Activated T-helper 17 cell treated with anti-CD3 and anti-CD28 coated beads, Interleukin-2, amount 50 U/mL, for 72 hours (primary cell): ENCODE measurements at places on chromosomes 6 and 20.

- ATAC-seq = no peak
Observed at GRCh38 chr6:88477413-88477812, 311.3 kb upstream of the CNR1 start.

DNA sequence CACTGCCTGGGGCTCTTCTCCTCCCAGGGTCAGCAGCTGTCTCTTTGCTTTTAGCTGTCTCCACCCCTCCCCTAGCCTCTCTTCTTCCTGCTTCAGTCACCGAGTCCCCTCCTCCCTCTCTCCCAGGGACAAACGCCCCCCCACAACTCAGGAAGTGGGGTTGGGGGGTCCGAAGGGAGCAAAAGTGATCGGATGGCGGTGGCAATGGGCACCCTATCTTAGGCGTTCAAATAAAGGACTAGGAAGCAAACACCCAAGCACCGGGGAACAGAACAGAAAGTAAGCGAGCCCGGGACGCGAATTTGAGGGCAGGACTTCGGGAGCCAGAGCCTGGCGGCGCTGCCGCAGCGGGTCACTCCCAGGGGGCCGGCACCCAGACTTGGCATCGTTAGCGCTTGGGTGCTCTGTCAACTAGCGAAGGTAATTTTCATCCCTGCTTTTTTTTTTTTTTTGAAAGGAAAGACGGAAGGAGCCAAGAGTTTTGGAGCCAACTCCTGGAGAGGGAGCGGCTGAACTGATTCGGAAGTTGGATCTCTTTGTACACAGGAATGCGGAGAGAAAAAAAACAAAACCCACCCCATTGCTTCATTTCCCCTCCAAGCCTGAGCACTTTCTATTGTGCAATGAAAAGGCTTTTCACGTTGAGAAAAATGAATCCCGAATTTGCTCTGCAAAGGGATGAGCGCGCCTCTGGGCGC, 815 bp upstream of the ITPR3 start:
- no peak for ATAC-seq

- ATAC-seq = no peak
Observed at GRCh38 chr6:119506631-119507174, 157.1 kb upstream of the MAN1A1 start.

GRCh38 chr6:169190970-169191369, 62.7 kb downstream of the THBS2 start:
- no peak for ATAC-seq

DNA sequence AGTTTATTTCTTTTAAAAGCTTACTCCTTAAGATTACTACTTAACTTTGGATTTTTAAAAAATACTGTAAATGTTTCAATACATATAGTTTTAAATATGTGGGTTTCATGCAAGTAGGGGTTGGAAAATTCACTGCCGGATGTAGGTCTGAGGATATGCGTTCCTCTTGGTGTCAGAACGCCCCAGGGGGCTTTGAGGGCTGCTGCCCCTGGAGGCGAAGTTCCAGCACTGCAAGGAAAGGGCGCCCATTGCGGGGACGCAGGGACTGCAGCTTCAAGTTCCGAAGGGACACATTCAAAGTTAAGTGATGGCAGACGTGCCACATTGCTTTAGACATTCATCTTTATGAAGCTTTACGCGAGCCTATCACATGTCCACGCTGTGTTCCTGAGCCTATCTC, 152.9 kb downstream of the SOD2 start:
- ATAC-seq = no peak

GRCh38 chr20:2051946-2052345, 49.7 kb upstream of the STK35 start:
- no peak for ATAC-seq

- no peak for ATAC-seq
Observed at GRCh38 chr6:40334496-40335270, 252.5 kb downstream of the LRFN2 start.

GRCh38 chr6:152461556-152461955, 175.6 kb downstream of the SYNE1 start:
- no peak for ATAC-seq
